ENCODE measurements at places on chromosomes 11 and 22. TPM values are rescaled to one million over a fixed set of nuclear protein-coding genes. Genes with fewer than 3 reads are reported as not detected.

The TSGA10IP gene
- not detected for total RNA-seq

The GAB2 gene
- total RNA-seq = 23.3 TPM

DNA sequence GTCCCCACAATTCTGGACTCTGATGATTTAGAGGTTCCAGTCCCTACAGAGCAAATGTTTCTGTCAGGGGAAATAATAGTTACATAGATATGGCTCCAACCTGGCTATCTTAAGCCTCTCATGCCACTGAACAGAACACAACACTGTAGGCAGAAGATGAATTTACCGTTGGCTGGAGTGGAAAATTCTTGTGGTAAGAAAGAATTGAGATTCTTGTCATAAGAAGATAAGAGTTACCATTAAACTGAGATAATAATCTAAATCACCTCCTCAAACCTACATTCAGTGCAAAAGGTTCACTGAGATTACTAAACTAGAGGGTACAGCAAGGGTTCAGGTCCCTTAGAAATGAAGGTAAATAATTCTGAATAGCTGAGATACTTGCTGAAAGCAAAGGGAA lies 10.1 kb upstream of the NAALAD2 start:
- H3K36me3 ChIP-seq = no peaks in the 10 kb centered on the region
- H3K4me1 ChIP-seq = no peaks in the 10 kb centered on the region
- H3K27me3 ChIP-seq = no peaks in the 10 kb centered on the region
- no peak for DNase-seq

GRCh38 chr11:92841719-92842118 lies 127.7 kb upstream of the MTNR1B start:
- no peak overlapping the region for H3K4me3 ChIP-seq
- DNase-seq = no peak
- H3K27ac ChIP-seq = no peak overlapping the region

DNA sequence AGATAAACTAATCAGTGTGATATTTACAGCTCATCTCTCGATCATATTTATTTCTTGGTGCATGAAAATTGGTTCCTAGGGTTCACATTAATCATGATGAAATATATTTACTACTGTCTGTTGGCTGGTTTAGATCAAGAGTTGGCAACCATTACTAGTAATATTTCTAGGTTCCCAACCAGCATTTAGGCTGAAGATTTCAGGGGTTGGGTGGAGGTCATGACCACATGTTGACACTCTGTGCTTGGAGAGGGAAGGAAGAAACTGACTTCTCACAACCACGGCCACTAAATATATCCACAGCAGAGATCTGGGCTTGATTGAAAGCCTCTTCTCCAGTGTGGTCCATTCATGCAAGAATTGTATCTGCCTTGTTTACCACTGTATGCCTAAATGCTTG lies 87.9 kb downstream of the ALX4 start:
- no peaks in the 10 kb centered on the region for H3K27me3 ChIP-seq
- H3K4me1 ChIP-seq = peaks cover 30% of the 10 kb centered on the region
- no peak overlapping the region for H3K27ac ChIP-seq
- H3K4me3 ChIP-seq = no peak overlapping the region
- no peak for DNase-seq

DNA sequence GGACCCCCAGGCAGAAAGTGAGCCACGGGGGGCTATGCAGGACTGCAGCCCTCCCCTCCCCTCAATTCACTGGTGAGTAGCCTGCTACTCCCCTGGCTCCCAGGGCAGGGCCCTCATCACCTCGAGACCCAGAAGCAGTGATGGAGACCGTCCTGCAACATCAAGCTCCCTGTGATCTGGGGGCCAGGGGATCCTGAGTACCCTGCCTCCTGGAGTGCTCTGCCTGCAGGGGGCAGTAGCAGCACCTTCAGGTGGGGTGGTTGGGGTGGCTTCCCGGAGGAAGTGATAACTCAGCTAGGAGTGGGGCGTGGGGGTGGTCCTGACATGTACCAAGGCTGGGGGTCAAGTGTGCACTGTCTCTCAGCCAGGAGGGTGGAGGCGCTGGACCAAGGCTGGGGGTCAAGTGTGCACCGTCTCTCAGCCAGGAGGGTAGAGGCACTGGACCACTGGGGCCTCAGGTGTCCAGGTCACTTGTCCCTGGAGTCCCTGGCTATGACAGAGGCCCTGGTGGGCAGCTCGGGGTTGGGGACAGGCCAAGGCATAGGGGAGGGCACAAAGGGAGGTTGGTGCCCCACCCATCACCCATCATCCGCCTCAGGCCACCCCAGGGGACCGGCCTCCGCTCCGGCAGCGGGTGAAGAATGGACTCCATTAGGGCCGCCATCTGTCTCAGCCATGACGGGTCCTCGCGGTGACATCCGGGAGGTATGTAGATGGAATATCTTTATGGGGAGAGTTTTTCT lies 9.4 kb downstream of the RTN4R start:
- no peaks in the 10 kb centered on the region for H3K36me3 ChIP-seq
- H3K27me3 ChIP-seq = no peaks in the 10 kb centered on the region
- H3K4me1 ChIP-seq = peaks cover 8% of the 10 kb centered on the region
- no peak overlapping the region for H3K27ac ChIP-seq
- no peak overlapping the region for H3K4me3 ChIP-seq

DNA sequence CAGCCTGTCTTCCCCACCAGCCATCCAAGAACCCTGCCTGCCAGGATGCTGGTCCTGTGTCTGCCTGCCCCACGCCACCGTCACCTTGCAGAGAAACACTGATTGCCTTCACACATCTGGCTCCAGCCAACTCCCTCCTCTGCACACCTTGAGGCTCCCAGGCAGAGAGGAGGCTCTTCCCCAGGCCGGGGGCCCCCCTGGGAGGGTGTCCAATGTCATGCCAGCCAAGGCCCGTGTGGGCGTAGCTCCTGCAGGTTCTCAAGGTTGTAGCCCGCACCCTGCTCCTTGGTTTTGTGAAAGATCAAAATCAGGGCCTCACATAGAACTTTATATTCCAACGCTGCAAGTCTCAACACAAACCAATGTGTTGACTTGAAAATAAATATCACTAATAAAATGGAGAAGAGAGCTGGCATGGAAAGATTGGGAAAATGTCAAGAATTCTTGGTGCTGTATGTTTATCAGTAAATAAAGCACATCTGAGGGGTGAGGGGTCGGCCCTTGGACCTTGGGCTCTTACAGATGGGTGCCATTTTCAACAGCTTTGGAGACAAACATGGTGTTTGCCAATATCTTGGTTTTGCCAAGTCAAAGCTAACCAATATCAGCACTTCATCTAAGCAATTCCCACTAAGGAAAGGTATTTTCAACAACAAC lies 6.7 kb upstream of the PPARA start:
- no peak overlapping the region for H3K27ac ChIP-seq
- H3K4me1 ChIP-seq = no peaks in the 10 kb centered on the region
- H3K36me3 ChIP-seq = no peaks in the 10 kb centered on the region
- DNase-seq = no peak
- peaks cover 29% of the 10 kb centered on the region for H3K27me3 ChIP-seq

DNA sequence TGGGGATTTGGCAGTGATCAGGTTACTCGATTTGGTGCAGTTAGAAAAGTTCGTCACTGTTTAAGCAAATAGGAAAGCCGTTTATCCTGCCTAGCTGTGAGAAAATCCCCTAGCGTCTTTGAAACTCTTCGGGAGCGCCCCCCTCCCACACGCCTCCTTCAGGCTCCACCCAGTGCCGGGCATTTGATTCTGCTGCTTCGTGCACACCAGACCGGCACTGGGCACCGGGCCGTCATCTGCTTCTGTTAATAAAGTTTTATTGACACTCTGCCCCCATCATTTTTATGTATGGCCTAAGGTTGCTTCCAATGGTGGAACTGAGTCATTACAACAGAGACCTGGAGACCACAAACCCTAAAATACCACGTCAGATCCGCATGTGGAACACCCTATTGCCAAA lies 50.9 kb downstream of the IGF2 start:
- no peaks in the 10 kb centered on the region for H3K4me1 ChIP-seq
- no peaks in the 10 kb centered on the region for H3K27me3 ChIP-seq
- no peak for DNase-seq
- H3K36me3 ChIP-seq = no peaks in the 10 kb centered on the region
- H3K27ac ChIP-seq = no peak overlapping the region

GRCh38 chr11:122714484-122714883 lies 59.0 kb downstream of the UBASH3B start:
- peaks cover 7% of the 10 kb centered on the region for H3K27me3 ChIP-seq
- no peak overlapping the region for H3K4me3 ChIP-seq
- peaks cover 8% of the 10 kb centered on the region for H3K4me1 ChIP-seq
- DNase-seq = no peak
- H3K36me3 ChIP-seq = no peaks in the 10 kb centered on the region

GRCh38 chr11:34438529-34439507 lies at the start of gene CAT:
CAT (plus strand) TSS chr11:34438934; CDS start chr11:34439014, 80 bp downstream.
- H3K36me3 ChIP-seq = peaks cover 18% of the 10 kb centered on the region
- peak within 1 kb of the TSS; percentile 92 for H3K27ac ChIP-seq
- DNase-seq = peak; percentile 96
- H3K4me3 ChIP-seq = peak within 1 kb of the TSS; percentile 95

DNA sequence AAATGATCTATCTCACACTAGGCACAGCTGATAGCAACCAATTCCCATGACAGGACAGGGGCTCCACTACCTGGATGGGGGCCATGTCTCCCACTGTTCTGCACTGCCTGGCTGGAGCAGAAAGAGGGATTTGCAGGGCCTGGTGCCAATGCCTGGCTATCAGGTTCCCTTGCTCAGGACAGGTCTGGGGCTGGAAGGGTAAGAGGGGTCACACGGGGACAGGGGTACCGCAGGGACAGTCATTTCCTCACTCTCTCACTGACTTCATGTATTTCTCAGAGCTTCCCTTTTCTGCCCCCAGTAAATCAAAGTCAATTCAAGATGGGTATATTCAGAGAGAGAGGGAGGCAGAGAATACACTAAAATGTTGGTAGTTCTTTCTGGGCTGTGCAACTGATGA lies 119.1 kb upstream of the CSNK2A3 start:
- H3K27ac ChIP-seq = no peak overlapping the region
- no peak for DNase-seq
- H3K36me3 ChIP-seq = no peaks in the 10 kb centered on the region
- peaks cover 31% of the 10 kb centered on the region for H3K27me3 ChIP-seq

- no peaks in the 10 kb centered on the region for H3K27me3 ChIP-seq
- no peak overlapping the region for H3K4me3 ChIP-seq
- no peak overlapping the region for H3K27ac ChIP-seq
- DNase-seq = no peak
These were observed 91.5 kb downstream of the MORC2 start for GRCh38 chr22:30876915-30877553.

DNA sequence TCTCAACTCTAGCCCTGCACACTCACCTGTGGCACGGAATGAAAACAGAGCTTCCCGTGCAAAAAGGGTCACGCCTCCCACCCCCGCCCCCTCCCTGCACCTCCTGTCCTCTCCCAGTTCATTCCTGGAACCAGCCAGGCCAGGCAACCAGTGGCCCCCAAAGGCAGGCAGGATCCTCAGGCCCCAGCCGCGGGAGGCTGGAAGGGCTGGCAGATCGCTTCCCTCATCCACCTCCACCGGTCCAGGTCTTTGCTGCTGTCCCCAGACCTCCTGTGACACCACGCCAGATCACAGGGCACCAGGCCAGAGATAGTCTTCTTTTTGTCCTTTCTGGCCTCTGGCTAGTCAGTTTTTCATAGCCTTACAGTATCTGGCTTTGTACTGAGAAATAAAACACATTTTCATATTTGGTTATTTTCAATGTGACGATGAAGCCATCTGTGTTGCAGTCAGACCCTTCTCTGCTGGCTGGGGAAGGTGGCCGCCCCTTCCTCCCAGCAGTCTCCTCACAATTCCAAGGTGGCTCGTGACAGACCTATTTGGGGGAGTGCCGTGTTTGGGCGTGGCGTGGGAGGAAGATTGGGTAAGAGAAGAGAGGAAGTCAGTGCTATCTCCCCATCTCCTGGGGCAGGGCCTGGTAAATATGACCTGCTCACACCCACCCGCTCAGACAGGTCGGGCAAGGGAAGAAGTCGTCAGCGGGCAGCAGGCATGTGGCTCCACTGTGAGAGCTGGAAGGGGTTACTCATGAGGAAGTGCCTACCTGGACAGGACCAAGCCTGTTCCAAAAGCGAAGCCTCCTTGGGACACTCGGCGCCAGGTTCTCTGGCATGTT lies 9.1 kb downstream of the SSH3 start:
- peak overlapping the region; percentile 97 for H3K27ac ChIP-seq
- DNase-seq = no peak
- no peaks in the 10 kb centered on the region for H3K36me3 ChIP-seq
- no peaks in the 10 kb centered on the region for H3K27me3 ChIP-seq
- peaks cover 14% of the 10 kb centered on the region for H3K4me1 ChIP-seq
- H3K4me3 ChIP-seq = peak overlapping the region; percentile 63

DNA sequence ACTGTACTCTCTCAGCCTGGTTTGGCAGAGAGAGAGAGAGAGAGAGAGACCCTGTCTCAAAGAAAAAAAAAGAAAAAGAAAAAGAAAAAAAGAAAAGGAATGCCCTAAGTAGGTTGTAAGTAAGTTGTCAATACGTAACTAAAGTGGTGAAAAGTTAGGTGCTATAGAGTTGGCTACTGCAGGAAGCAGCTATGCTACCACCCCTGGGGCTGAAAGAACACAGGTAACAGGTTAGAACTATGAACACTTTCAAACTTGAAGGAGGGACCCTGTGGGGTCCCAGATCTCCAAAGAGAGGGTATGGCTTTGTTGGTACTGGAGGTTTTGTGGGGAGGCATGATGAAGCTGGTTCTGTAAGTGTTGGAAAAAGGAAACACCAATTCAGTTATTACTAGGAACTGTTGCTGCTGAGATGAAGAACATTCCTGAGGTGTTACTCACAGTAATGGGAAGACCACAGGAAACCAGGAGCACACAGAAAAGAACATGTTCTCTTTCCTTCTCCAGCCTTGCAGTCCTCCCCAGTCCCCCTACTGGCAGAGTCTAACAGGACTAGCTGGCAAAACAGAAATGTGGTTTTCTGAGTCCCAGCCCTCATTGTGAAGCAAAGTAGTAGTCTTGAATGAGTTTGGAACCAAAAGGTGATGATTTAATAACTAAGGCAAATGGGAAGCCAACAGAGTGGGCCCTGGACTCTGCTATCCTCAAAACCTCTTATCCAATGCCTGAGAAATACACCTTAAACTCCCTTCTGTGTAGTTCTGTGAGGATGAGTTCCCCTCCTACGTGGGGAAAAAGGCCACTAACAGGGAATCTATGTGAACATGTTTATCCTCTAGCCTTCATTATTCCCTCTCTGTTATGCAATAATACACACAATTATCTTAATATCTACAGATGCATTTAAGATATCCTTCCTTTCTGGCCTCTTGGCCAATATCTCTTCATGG lies 427.0 kb upstream of the DDI1 start:
- no peak overlapping the region for H3K27ac ChIP-seq
- H3K36me3 ChIP-seq = no peaks in the 10 kb centered on the region
- no peaks in the 10 kb centered on the region for H3K4me1 ChIP-seq
- H3K4me3 ChIP-seq = no peak overlapping the region
- no peak for DNase-seq

DNA sequence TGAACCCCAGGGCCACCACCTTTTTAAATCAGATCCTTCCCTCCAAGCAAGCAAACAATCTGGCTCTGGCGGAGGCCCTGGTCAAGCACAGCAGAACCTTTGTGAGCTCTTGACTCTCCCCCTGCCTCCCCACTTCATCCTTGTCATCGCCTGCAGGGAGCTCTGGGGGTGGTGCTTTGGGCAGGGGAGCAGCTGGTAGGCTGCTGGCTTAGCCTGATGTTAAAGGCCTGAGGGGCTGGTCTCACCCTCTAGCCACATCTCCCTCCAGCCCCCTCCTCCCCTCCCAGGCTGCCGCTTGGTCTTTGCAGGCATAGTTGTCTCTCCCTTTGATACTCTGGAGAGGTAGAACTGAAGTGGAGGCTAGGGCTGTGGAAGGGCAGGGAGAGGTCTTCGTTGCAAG lies 50.9 kb downstream of the THAP12 start:
- H3K36me3 ChIP-seq = no peaks in the 10 kb centered on the region
- peaks cover 9% of the 10 kb centered on the region for H3K4me1 ChIP-seq
- peak; percentile 66 for DNase-seq
- H3K4me3 ChIP-seq = no peak overlapping the region
